Activated CD4-positive, alpha-beta T cell treated with anti-CD3 and anti-CD28 coated beads, Interleukin-2, amount 50 U/mL, for 4 hours (primary cell): ENCODE measurements at places on chromosomes 11 and 22.

DNA sequence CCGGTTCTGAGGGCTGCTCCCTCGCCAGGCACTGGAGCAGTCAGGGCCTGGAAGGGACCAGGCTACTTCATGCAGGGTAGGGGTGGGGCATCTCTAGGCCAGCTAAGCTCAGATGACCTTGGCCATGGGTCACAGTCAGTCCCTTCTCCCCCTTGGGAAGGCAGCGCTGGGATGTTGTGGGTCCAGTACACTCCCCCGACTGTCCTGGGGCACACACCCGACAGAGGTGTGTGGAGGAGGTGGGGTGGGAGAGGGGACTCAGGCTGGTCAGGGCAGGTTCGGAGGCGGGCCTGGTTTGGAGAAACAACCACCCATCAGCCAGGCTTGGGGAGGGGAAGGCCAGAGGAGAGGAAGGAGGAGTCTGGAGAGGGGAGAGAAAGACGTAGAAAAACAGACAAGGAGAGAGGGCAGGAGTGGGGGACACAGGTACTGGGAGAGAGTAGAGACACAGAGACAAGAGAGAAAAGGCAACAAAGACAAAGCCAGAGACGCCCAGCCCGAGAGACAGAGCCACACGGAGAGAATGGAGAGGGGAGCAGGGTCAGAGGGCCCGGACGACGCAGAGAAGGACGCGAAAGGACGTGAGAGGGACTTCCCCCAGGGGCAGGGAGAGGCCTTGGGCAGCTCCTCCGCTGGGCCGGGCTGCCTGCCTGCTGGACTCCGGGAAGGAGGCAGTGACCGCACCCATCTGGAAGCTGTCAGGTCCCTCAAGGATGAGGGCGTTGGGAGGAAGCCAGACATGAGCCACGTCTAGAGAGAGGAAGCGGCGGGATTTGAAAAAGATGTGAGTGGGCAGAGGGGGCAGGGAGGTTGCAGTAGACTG, 30.6 kb upstream of the TSKU start:
- DNase-seq = no peak

DNA sequence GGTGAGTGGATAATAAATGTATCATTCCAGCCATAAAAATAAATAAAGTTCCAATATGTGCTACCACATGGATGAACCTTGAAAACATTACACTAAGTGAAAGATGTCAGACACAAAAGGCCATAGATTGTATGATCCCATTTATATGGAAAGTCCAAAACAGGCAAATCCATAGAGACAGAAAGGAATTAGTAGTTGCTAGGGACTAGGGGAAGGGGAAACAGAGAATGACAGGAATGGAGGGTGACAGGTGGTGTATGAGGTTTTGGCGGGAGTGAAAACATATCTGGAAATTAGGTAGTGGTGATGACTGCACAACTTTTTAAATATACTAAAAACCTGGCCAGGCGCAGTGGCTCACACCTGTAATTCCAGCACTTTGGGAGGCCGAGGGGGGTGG, 15.2 kb upstream of the CARD10 start:
- DNase-seq = no peak

- DNase-seq = no peak
These were observed 187.4 kb upstream of the MTMR2 start for GRCh38 chr11:96111308-96111707.

GRCh38 chr11:11016068-11016467, 158.2 kb upstream of the ZBED5 start:
- no peak for DNase-seq

DNA sequence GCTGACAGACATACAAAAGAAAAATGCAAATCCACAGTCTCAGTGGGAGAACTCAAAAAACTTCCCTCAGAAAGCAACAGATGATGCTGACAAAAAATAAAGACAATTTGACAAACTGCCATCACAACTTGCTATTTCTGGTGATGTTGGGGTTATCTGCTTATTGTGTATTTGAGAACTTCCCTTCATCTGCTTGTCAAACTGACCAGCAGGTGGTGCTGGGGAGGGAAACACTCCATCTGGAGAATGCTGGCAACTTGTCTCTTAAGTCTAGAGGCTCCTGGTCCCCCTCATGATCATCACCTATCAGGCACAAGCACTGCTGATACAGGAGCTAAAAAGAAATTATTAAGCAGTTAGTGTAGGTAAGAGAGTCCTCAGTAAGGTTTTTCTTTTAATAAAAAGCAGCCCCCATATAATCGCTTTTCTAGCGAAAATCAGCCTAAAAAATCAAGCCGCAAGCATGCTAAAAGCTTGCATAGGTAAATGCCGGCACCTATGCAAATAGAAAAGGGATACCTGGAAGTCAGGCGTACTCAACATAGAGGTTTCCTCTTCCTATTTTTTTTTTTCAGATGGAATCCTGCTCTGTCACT, 9.8 kb upstream of the FAM111B start:
- DNase-seq = peak; percentile 68

DNA sequence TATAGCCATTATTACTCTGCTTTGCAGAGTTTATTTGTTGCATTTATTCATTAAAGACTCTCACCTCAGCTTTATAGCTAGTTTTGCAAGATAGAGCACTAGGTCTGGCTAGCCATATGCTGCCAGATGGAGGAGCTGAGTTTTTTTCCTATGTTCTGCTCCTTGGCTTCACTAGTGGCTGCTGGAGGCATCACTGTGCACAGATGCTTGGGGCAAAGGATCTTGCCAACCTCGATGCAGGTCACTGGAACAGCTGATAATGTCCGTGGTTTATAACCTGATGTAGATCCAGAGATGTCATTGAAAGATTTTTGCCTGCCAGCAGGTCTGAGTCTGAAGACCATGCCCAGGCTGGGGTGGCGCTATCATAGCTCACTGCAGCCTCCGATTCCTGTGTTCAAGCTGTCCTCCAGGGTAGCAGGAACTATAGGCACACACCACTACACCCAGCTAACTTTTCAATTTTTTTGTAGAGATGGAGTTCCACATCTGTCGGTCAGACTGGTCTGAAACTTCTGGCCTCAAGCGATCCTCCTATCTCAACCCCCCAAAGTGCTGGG, 63.2 kb downstream of the PACS1 start:
- DNase-seq = no peak

- no peak for DNase-seq
These were observed 59.4 kb upstream of the CHRM4 start for GRCh38 chr11:46450846-46451477.

DNA sequence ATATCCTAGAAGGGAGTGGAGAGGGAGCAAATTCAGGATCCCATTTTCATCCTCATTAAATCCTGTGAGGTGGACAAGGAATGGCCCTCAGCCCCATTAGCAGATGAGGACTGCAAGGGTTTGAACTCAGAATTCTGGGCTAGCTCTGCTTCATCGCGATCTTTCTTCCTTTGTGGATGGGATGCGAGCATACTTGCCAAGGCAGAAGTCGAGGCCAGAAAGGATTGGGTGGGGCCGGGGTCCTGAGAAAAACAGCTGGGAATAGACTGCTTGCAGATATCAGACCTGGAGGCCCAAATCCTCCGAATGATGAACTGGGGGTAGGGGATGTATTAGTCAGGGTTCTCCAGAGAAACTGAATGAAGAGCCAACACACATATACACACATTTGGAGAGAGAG, 179.0 kb downstream of the CHST1 start:
- DNase-seq = no peak

GRCh38 chr11:113373306-113373705, 14.3 kb upstream of the ANKK1 start:
- DNase-seq = no peak

GRCh38 chr11:129817534-129818051, 1.9 kb downstream of the TMEM45B start:
- DNase-seq = no peak

GRCh38 chr11:101860696-101861427, 53.9 kb upstream of the CEP126 start:
- DNase-seq = no peak

- DNase-seq = no peak
These were observed 79.5 kb upstream of the CRYBB3 start for GRCh38 chr22:25120093-25120561.

- DNase-seq = no peak
These were observed 26.1 kb downstream of the SNX19 start for GRCh38 chr11:130890039-130890745.

- DNase-seq = no peak
These were observed 8.5 kb upstream of the CCDC89 start for GRCh38 chr11:85694385-85694980.

DNA sequence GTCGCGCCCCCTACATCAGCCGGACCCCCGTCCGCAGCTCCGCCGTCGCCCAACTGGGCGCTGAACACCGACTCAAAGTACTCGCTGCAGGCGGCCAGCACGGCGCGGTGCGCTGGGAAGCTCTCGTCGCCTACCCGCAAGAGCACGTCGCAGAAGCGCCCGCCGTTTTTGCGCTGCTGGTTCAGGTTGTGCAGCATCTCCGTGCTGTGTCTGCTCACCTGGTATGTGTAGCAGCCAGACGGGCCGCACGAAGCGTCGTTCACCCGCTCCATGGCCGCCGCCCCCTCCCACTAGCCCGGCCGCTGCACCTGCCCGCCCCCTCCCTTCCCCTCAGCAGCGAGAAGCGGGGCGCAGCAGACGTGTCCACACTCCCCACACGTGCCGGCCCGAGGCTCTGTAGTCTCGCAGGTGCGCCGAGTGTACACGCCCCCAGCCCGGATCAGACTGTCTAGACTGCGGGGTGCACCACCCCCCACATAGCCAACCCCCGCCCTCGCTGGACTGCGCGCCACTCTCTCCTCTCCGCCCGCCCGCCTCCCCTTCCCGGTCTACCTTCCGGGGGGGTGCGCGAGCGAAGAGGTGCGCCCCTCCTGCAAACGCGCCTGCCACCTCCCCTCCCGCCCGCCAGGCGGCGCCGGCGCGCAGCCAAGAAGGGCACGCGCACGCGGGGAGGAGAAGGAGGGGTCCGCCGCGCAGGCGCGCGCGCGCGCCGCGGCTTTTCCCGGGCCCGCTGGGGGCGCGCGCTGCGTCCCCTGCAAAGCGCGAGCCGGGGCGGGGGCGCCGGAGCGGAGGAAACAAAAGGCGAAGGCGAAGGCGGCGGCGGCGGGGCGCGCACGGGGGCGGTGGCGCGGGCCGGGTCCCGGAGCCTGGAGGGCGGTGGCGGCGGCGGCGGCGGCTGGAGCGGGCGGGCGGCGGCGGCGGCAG, 553 bp downstream of the PATZ1 start:
- peak; percentile 77 for DNase-seq

DNA sequence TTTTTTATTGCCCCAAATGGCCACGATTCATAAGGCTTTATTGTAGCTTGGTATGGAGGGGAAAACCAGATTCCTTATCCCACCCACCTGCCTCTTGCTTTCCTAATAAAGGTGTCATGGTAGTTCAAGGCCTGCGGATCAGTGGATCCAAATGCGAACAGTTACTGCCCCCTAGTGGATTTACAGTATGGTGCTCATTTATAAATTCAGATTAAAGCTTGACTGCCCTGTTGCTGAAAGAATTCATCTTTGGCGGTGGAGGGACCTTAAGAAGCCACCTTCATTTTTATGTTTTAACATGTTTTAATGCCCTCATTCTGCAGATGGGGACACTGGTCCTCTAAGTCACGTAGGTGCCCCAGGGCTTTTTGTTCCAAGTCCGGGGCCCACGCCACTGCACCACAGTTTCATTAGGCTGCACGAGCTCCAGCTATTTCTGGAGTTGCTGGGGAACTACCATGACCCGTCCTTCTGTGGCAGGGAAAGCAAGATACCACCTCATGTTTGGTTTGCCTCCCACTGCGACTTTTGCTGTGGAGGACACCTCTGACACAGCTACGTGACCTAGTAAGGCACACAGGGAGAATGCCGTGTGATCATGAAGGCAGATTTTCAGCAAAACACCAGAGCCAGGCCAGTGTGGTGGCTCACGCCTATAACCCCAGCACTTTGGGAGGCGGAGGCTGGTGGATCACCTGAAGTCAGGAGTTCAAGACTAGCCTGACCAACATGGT, 15.6 kb upstream of the INCENP start:
- DNase-seq = no peak

DNA sequence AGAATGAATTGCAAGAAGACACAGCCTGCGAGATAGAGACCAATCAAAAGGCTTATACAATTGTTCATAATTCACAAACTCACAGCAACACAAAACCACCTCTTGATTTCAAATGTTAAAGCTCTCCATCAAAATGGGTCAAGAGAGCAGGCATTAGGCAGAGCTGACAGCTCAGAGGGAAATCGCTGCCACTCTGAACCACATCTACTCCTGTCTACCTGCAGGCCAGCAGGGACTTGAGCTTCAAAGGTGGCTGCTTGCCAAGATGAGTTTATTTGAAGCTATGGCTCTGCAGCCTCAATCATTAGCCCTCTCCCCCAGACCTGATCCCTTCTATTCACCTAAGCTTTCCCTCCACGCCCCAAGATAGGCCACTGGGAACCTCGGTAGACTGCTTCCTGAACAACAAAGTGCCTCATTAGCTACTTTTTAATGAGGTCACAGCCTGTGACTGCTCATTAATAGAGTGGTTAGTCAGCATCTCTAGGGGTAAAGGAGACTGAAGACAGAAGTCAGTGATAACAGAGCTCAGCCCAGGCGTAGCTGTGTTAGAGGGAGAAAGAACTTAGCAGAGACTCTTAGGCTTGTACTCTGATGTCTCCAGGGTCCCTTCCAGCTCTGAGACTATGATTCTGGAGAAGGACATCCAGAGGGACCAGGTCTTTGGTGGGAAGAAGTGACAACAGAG, 21.2 kb upstream of the OR10A5 start:
- DNase-seq = no peak

GRCh38 chr11:112025707-112026106, 499 bp downstream of the DLAT start:
- DNase-seq = no peak

DNA sequence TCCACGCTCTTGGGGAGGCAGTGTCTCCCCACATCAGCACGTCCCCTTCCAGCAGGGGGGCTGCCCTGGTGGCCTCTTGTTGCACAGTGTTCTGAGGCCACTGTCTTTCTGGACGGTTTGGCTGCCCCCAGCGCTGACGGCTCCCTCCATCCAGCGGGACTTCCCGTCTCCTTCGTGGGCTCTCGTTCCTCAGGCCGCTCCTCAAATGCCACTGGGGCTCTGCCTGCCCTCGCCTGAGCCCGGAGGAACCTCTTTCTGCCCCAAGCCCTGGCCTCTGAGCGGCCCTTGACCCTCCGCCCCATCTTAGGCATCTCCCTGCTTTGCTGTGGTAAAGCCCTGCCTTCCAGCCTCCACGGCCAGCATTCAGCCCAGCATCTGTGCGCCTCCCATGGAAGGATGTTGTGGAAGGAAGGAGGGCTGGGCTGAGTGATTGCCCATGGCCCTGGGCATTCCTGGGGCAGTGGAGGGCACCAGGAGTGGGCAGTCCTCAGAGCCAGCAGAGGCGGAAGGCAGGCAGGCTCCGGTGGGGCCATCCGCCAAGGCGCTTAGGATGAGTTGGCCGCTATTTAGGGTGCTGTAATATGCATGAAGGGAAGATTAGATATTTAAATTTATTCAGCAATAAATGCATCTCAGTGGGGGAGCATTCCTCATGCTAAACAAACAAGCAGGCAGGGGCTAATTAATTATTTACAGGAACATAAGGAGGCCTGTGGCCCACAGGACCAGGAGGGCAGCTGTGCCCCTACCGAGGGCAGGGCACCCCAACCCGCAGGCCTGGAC, 17.8 kb downstream of the OTUB1 start:
- no peak for DNase-seq

GRCh38 chr11:10289765-10290380, 4.1 kb downstream of the SBF2 start:
- DNase-seq = no peak

GRCh38 chr11:46489656-46490560, 98.3 kb upstream of the CHRM4 start:
- peak; percentile 6 for DNase-seq

- DNase-seq = no peak
These were observed 5.0 kb downstream of the EIF4G2 start for GRCh38 chr11:10803676-10804075.
